MV-4-11 (cell line): ENCODE measurements at places on chromosomes 11 and 22.

DNA sequence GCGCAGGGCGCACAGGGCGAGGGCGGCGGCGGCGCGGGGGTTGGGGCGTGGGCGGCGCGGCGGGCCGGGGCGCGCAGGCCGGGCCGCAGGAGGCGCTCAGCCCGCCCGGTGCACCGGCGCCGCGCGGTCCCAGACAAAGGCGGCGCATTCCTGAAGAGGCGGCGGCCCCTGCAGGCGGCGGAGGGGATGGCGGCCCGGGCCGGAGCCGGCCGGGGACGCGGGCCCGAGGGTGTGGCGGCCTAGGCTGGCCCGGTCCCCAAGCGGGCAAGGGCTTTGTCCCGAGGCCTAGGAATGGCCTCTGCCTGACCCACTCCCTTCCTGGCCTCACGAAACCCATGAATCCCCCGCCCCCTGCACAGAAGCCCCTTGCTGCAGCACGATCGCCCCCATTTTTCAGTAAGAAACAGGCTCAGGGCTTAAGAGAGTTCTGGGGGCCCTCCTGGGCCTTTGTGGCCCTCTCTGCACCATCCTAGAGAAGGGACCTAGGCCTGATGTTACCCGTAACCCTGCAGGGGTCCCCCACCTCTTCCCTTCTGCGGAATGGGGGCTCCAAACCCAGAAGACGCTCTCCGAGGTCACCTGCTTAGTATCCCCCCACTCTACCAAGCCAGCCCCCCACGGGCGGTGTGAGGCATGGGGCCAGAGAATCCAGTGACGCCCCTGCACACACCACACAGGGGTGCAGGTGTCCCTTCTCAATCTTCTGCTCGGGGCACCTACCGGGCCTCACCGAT lies at the start of gene RTN4R:
RTN4R (minus strand) TSS at position 40 of the 734 bp plus-strand sequence. CDS start 226 bp downstream, outside the sequence.
- peak; percentile 17 for DNase-seq

DNA sequence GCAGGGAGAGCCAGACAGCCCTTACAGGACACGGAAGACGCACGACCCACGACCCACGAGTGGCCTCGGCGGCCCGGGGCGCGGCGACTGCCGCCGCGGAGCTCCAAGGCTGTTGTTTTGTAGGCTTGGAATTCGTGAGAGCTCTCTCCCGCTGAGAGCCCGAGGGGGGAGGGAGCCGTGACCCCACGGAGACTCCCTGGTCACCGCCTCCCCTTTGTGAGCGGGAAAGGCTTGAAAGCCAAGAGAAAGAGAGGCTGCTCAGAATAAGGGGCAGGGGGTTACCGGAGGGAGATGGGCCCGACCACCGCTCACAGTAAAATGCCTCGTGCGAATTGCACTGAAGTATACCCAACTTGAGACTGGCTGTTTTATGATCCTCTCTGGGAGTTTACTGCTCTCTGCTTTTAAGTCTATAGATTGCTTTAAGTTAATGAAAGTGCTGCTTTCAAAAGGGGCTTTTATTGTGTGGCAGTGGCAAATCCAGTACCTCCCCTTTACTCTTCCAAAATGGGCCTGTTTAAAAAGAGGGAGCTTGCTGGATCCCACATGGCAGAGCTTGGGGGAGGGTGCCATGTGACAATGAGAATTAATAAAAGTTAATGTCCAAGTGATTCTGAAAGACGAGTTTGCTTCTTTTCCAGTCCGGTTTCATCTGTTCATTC lies 2.9 kb downstream of the PKNOX2 start:
- no peak for DNase-seq

GRCh38 chr11:12829540-12830314 lies 155.5 kb downstream of the TEAD1 start:
- DNase-seq: no peak

DNA sequence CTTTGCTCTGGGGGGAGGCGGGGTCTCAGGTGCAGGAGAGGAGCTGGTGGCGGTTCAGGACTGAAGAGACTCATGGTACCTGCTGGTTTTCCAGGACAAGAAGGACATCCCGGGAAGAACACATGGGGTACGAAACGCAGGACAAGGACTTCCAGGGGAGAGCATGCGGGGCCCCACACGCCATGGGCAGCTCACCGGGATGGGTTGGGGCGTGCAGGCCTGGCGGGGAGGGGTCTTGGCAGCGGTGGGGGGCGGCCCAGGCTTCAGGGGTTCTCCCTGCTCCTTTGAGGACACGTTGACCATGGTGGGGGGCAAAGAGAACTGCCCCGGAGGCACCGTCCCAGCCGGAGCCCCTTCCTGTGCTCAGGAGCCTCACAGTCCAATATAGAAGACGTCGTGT lies 673.2 kb downstream of the BRD1 start:
- no peak for DNase-seq

GRCh38 chr11:96306933-96307775 lies 35.8 kb downstream of the MAML2 start:
- DNase-seq: no peak

GRCh38 chr11:87290304-87290922 lies 252.7 kb downstream of the TMEM135 start:
- peak; percentile 43 for DNase-seq

DNA sequence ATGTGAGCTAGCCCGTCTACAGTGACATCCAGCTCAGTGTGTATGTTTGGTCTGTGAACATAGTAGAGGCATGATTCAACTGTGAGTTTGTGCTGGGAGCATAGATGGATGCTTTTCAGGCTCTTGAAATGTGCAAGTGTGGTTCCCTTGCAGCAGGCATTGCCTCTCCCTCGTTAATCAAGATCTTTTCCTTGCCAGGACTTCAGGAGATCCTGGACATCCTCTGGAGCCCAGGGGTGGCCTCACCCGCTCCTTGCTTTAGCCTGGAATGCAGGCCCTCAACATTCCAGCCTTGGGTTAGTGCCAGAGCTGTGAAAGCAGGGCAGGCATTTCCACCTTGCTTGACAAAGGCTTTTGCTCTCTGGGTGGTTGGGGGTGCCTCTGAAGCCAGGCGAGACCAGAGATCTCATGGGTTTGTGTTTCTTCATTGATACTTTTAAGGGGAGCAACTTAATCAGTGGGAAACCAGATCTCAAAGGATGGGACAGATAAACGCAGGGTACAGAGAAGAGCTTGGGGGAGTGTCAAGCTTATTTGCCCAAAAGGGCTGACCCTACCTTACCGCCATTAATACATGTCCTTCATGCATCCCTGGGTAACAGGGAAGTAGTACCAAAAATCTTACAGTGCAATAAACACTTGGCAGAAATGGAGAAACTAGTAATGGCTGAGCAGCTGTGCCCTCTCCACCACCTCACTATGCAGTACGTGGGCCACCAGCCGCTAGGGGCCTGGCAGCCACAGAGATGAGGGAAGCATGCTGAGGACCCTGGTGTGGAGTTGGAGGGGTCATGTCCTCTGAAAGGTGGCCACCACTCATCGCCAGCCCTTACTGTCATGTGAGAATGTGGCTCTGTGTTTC lies 72.1 kb downstream of the PTPRJ start:
- no peak for DNase-seq

DNA sequence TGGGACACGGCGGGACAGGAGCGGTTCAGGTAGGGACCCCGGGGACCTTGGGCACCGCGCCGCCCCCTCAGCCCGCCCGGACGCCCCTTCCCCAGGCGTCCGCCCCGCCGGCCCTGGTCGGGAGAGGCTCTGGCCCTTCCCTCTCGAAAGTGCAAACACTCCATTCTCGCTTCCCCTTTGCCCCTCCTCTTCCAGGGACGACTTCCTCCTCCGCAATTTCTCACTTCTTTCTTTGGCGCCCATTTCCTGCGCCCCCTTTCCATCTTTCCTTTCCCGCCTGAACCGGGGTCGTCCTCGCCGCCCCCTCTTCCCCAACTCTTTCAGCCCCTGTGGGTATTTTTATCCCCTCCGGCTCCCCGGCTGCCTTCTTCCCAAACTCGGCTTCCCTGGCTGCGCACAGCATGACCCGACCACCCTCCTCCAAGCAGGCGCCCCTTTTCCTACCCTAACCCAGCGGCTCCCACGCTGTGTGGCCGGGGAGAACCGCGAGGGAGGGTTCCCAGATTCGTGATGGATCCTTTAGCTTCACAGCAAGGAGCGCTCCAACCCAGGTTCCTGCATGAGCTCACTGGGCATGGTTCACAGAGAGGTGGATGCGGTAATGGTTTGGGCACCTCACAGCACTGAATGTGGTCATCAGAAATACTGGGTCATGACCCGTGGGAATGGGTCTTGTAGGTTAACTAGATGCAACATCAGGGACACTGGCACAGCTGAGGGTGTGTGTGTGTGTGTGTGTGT lies 689 bp downstream of the RAB39A start:
- DNase-seq: peak; percentile 74

DNA sequence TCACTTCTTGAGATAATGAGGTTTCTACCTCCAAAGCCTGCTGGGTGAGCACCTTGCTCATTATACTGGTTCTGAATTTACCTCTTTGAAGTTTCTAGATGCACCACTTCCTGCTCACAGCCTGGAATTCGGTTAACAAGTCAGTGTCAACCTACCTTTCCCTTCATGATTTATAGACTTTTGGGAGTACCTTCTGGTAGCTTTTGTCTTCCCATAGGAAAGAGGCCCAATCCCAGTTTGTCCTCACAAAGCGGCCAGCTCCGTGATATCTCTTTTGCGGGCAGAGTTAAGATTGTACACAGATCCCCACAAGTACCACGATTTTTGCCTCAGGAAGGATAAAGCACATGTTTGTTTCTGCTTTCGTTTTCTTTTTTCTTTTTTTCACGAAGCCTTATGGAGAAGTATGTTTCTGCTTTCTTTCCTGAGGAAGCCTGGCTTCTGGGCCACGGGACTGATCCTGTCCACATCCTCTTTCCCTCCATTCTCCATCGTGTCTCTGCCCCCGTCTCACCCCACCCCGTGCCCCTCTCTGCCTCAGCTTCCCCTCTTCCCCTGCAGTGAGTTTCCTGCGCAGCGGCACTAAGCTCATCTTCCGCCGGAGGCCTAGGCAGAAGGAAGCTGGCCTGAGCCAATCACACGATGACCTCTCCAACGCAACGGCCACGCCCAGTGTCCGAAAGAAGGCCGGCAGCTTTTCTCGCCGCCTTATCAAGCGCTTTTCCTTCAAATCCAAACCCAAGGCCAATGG lies 5.7 kb upstream of the HINFP start:
- peak; percentile 78 for DNase-seq

GRCh38 chr11:68215087-68215445 lies 2.0 kb upstream of the KMT5B start:
- no peak for DNase-seq

- no peak for DNase-seq
These were observed 26.3 kb downstream of the TRMU start for GRCh38 chr22:46361826-46362202.

GRCh38 chr11:44566952-44567875 lies 1.8 kb downstream of the CD82 start:
- no peak for DNase-seq
